ENCODE measurements at places on chromosomes 5 and 9.

DNA sequence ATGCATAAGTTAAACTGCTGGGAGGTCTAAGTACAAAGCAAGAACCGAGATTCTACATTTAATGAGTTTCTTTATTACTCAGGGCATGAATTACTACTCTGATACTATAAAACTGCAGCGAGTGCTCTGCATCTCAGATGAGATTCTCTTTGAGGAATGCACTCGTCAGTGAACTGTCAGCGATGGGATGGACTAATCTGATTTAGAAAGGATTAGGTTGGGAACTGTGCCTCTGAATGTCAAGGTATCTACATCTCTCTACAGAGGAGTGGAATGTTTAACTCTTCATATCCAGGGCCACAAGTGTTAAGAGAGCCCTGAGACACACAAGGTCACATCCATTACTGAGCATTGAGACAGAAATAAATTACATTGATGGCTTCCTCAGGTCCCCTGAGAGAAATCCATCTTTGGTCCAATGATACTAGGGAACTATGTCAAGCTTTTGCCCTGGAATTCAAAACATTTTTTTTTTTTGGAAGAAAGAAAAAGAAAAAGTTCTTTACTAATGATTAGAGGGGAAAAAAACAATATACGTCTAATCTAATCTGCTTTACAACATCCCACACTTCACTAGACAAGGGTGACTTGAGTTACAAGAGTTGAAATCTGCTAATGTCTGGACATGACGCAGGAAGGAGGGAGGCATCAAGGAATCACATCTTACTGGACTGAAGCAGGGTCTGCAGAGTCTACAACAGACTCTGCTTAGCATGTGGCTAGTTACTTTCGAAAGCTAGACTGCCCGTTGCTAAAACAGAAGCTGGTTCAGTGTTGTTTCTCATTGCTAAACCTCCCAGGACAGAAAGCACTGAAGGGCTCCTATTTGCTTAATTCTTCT is 270.0 kb upstream of the TLE4 start:
- DNase-seq = no peak

DNA sequence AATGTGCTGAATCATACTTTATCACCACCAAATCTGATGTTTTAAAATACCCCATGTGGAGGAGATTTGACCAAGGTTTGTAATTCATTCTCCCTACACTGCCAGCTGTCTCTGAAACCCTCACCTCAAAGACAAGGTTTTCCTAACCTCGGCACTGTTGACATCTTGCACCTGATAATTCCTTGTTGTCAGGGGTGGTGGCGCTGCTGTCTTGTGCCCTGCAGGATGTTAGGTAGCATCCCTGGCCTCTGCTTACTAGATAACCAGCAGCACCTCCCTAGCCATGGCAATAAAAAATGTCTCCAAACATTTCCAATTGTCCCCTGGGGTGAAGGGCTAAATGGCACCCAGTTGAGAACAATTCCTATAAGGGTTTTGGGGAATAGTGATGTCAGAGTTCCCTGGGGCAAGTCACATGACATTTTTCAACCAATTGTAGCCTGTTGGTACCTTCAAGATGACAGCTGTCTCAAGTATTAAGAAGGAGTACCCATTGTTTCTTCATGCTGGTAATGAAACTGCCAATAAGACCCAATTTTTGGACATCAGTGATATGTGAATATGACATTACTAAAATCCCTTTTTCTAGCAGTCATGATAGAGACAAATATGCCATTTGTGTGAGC is 160.6 kb upstream of the PLCXD3 start:
- DNase-seq = no peak

DNA sequence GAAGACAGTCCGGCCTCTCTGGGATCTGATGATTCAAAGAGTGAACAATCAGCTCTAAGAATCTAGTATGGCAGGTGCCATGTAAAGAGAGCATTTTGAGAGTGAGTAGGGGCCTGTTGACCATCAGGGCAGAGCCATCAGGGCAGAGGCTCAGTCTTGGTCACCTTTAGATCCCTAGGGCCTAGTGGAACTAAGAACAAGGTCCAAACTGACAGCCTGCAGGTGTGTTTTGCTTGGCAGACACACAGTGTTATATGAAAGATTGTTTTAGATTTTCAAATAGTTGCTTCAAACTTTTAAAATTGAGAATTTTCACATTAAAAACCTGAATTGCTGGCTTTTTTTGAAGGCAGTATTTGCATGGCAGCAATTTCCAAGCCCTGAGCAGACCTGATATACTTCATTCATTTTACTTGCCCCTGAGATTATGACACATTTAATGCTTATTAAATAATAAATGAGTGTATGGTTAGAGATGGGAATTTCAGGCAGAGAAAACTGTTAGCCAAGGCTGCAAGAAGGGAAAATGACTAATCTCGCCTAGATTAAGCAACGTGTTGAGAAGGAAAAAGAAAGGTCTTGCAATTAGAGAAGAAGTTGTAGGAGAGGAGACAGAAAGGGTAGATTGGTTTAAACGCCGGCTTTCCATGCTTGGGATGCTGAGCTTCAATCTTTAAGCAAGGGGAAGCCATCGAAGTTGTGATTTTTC is 279.6 kb downstream of the ARRDC3 start:
- no peak for DNase-seq

GRCh38 chr9:116112236-116112635 is 41.4 kb upstream of the PAPPA start:
- DNase-seq = no peak

DNA sequence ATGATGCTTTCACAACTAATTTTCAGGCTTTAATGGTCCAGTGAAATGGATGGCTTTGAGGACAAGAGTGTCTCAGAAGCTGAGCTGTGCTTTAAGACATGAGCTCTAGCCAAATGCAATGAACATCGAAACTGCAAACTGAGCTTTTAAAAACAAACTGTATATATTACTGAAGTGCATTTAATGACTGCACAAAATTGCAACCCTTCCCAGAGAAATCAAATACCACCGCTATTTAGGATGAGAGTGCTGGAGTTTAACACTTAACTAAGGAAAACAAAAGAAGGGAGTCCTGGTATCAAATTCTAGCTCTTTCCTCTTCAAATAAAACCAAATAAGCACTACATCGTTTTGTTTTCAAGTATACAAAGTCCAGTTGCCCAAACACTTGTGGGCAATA is 163.9 kb downstream of the SLF1 start:
- DNase-seq = no peak

DNA sequence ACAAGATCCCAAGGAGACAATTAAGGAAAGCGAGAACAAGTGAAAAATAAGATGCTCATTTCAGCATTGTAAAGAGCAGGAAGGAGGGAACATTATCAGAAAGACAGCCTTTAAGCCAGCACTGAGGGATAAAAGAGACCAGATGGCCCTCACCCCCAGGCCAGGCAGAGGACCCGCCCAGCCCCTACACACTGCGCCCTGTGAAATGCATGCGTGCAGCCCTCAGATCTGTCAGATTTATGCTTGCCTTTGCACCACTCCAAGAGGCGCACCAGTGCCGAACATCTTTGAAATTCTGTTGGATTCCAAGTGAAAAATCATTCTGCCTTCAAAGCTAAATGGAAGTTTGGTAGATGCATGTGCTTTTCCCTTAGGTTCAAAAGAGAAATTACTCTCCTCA is 378.0 kb downstream of the MLLT3 start:
- no peak for DNase-seq

DNA sequence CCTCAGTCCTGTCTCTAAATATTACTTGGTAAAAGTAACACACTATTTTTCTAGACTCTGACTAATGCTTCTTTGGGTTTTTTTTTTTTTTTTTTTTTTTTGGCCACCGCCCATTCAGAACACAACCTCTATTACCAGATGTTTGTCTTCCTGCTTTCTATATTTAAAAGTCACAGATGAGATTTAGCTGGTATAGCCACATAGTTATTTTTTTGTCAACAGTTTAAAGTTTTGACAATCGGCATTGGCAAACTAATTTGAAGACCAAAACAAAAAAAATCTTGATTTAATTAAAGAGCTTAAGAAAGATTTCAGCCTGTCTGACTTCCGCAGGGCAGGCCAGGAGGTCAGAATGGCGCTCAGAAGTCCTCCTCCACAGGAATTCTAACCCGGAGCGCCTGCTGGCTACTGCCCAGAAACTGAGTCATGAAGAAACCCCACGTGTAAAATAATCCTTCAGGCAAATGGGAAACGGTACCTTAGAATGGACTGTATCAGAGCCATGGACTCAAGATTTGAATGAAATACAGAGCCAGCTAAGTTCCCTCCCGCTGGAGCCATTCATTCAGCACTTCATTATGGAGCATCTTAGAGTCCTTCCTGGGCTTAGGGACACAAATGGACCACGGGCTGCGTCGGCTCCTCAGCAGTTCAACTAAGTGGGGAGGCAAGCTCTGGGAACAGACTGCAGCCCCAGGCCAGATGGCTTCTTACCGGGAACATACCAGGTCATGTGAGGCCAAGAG is 55.6 kb downstream of the PTPDC1 start:
- no peak for DNase-seq

DNA sequence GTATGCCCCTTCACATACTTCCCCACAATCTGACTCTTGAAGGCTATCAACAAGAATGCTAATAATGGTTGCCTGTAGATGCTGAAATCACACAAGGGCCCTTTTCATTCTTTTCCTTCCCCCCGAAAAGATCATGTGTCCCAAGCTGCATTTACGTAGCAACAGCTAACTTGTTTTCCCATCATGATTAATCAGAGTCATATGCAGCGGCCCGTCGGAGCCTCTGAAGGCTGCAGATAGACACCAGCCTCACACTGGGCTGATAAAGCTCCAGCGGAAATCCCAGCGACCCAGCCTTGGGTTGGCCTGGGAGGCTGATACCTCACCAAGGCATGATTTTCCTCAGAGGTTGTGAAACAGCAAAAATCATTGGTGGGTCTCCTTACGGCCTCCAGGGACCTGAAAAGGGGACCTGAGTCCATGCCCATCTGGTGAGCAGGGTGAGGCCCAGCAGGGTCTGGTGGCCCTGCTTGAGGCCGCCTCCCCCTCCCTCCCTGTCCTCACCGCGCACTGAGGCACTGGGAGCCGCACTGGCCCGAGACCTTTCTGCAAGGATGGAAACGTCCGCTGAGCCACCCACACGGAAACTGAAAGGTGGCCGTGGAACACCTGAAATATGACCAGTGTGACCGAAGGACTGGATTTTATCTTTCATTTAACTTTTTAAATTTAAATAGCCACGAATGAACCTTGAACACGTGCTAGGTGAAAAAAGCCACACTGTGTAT is 114.2 kb upstream of the PHYKPL start:
- DNase-seq = no peak

- no peak for DNase-seq
These were observed 77.3 kb downstream of the MAMDC2 start for GRCh38 chr9:70120834-70121510.

DNA sequence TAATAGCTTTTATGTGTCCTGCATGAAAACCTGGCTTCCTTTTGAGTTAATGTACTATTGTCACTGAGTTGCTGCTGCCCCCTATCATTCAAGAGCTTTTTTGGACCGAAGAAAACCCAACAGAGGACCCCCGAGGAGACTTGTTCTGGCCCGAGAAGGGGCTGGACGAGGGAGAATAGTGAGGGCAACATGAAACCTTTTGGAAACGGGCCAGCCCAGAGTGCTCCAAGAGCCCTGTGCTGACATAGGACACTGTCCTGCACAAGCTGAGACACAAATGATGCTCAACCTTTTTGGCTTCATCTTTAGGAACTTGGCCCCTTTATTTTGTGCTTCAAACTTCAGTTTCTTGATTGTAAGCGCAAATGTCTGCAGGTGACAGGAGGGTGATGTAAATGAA is 4.0 kb upstream of the GADD45G start:
- DNase-seq = no peak

- no peak for DNase-seq
These were observed 98.3 kb upstream of the ATP10B start for GRCh38 chr5:160950311-160950710.
